Activated T-helper 1 cell treated with anti-CD3 and anti-CD28 coated beads, Interleukin-2, amount 50 U/mL, for 16 hours (primary cell): ENCODE measurements at places on chromosomes 7 and 10.

DNA sequence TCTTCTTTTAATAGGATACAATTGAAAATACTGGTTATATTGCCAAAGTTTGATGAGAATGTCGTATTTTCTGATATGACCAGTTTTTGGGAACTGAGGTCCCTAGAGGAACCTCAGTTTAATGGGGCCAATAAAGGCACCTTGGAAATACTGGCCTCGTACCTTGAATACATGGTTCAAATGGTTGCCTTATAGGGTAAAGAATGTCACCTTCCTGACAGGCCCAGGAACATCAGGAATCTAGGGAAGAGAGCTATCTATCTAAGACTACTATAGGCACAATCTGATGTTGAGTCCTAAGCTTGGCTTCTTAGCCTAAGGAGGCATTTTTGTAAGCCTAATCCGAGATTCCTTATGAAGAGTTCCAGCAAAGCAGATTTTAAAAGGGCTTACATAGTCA is 9.3 kb downstream of the SHTN1 start:
- DNase-seq, result no peak

DNA sequence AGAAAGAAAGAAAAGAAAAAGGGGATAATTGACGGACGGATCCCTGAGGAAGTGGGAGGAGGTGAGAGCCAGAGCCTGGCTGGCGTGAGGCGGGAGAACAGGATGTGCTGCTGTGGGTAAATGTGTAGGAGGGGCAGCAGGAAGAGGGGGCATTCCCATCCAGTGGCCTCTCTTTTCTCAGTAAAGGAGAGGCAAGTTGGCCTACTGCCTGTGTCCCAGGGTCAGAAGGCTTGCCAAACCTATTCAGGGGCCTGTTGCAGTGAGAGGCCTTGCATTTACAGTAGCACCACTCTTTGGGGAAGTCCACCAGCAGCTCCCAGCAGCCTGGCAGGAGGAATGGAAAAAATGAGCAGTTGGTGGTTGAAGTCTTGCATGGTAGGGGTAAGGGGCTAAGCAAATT is 26.6 kb upstream of the ASCC1 start:
- DNase-seq, result no peak

DNA sequence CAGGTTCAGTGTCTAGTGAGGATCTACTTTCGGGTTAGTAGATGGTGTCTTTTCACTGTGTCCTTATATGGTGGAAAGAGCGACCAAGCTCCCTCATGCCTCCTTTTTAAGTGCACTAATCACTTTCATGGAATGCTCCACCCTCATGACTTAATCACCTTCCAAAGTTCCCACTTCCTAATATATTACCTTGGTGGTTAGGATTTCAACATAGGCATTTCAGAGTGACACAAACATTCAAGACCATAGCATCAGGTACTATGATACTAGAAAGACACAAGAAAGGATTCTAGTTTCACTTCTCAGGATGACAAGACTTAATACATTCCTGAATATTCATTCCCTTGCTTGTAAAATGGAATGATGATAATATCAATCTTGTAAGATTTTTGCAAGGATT is 119.1 kb upstream of the FAM3C start:
- DNase-seq, result no peak

DNA sequence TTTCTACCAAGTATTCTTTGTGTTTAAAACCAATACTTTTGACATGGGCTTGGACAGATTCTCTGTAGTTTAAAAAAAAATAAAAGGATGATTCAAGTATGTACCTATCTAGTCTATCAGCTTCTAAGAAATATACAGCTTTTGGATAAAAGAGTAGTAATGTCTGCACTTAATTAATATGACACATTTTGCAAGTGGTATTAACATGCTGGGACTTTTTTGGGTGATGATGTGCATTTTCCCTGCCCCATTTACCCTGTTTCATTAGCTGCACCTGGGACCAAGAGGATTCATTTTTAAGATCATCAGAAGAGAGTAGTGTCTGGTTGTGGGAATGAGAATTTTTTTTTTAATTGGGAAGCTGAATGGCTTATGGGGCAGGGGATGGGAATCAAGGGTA is 236.2 kb upstream of the KLF14 start:
- DNase-seq, result no peak

- DNase-seq, result no peak
Observed at GRCh38 chr7:106071356-106071998, 40.6 kb downstream of the SYPL1 start.

DNA sequence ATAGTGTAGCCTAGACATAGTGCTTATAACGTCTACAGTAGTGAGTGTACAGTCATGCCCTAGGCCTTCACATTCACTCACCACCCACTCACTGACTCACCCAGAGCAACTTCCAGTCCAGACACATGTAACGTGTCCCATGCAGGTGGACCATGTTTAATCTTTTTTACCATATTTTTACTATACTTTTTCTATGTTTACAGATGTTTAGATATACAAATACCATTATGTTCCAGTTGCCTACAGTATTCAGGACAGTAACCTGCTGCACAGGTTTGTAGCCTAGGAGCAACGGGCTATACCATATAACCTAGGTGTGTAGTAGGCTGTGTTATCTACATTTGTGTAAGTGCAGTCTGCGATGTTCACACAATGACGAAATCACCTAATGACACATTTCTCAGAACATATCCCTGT is 11.0 kb downstream of the MPP7 start:
- peak; percentile 7 for DNase-seq

- DNase-seq, result no peak
Observed at GRCh38 chr10:35433851-35434426, 97.6 kb downstream of the CCNY start.

- no peak for DNase-seq
Observed at GRCh38 chr10:122285506-122286444, 14.7 kb downstream of the BTBD16 start.

GRCh38 chr10:29141761-29142160 is 147.1 kb upstream of the LYZL1 start:
- no peak for DNase-seq

DNA sequence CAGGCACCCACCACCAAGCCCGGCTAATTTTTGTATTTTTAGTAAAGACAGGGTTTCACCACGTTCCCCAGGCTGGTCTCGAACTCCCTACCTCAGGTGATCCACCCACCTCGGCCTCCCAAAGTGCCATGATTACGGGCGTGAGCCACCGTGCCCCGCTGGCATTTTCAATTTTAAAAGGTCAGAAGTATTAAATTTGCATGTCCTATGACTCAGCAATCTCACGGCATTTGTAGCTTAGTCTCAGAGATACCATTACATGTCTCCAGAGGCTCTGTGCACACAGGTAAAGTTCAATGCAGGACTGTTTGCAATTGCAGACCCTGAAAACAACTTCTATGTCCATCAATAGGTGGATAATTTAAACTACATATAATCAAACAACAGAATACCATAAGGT is 99.2 kb downstream of the DLG5 start:
- no peak for DNase-seq

DNA sequence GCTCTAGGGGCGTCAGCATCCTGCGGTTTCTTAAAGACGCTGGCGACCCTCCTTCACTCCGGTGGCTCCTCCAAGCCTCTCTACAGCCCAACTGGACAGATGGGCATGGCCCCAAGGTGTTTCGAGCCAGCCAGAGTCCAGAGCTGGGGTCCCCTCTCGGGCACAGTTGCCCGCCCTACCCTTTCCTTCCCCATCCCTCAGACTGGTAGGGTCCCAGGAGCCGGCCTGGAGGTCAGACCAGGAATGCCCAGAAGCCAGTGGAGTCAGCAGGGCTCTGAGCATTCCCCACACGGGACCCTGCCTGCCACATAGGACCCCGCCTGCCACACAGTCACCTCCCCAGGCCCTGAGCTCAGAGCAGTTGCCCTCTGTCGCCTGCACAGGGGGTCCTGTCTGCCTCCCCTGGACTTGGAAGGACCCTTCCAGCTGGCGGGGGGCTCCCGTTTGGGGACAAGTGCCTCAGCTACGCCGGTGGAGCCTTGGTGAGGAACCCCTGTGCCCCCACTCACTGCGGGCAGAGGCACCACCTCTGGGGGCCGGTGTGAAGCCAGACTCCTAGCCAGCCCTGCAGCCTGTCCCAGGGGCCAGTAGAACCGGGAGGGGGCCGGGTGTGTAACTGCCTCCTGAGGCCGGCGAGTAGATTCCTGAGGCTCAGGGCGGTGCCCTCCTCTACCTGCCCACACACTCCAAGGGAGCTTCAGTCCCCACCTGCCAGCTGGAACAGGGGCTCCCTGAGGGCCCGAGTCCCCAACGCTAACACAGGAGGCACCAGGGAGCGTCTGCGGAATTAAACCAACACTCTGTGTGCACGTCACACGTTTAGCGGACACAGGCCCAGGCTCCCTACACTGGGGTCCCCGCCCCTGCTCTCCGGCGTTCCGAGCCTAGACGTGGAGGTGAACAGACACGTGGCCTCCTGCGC is 19.4 kb upstream of the PDGFA start:
- no peak for DNase-seq

DNA sequence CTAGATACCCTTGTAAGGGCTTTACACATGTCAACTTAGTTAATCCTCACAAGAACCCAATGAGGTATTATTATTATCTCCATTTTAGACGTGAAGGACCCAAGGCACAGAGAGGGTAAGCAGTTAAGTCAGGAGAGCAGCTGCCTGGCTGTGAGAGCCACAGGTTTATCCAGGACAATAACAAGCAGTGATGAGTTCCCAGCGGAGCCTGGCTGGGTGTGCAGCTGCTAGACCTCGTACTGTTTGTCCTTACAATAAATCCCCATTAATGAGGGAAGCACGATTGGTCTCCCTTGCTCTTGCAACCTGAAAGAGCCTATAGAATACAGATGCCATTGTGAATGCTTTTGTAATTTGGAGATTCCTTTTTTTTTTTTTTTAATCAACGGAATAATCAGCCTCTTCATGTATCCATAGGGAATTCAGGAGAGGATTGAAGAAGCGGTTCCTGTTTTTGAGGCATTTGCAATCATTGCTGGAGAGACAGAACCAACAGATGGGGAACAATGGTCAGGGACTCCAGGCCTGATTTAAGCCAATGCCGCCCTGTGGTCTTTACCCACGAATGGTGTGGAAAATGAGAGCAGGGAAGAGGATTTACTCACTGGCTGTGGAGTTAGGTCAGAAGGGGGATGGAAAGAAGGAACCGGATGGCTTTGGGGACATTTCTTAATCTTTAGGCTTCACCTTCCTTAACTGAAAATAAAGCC is 12.3 kb upstream of the ASB4 start:
- DNase-seq, result no peak

DNA sequence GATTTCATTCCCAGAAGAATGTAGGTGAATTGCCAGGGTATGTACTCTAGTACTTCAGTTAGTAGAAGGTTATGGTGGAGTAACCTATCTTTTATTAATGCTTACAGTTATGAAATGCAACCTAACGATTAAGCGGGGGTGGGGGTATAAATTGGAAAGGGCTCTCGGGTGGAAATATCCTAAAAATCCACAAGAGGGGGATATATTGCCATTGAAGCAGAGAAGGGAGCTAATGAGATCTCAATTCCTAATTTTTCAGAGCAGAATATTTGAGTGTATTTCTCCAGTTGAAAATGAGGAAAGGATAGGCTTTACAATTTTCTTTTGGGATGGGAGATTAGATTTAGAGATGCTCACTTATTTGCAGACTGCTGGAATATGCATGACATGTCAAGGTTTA is 90.8 kb downstream of the DNAJB9 start:
- no peak for DNase-seq

DNA sequence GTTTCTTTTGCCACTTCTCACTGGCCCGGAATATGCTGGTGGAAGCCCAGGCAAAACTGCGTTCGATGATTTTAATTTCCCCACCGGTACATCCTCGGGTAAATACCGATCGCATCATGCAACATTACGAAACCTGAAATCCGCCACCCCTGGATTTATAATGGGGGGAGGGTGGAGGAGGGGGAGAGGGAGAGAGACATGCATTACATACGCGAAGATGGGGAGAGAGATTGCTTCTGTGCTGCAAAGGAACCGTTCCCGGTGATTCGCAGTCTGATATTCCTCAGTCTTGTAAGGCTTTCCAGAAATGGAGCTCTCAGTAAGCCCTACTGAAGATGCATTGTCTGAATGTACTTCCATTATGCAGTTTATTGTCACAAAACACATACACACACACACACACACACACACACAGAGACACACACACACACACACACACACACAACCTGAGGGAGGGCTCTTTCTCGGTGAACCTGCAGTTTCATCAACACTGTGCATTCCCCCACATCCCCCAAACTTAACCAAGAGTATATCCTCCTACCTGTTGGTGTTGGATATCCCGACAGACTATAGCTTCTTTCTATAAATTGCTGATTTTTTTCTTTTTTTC is 741 bp downstream of the GPR85 start:
- no peak for DNase-seq

- no peak for DNase-seq
Observed at GRCh38 chr7:88306590-88307048, at the start of gene STEAP4. Gene STEAP4, minus strand, starts transcription at chr7:88306894. Its CDS starts 22,625 bp downstream, at chr7:88284269.

GRCh38 chr7:88169717-88170320 is 50.0 kb downstream of the SRI start:
- DNase-seq, result no peak

DNA sequence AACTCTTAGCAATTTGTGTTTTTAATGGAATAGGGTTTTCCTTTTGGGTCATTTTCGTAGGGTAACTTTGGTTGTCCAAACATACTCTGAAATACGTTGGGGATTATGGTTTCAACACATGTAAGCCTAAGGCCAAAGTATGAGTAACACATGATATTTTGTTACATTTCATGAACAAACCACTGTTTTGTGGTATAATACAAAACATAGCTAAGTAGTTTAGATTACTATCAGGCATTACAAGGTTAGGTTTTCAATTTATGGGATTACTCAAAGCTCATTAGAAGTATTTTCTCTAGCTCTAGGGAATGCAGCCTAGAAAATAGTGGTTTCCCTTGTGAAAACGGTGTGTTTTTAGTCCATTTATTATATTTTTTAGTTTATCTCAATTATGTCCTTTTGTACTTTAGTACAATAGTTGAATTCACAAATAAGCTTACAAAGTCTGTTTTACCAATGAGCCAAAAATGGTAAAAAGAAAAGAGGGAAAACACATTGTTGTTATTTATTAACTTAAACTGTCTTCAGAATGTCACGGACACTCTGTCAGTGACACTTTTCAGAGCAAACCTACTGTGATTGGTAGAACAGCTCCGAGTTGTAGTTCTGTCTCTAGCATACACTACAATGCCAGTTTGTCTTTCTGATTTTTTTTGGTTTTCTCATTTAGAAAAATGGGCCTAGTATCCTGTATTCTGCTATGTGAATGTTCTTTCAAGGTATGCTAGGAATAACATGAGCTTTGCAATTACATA is 473.7 kb downstream of the SUGCT start:
- no peak for DNase-seq

DNA sequence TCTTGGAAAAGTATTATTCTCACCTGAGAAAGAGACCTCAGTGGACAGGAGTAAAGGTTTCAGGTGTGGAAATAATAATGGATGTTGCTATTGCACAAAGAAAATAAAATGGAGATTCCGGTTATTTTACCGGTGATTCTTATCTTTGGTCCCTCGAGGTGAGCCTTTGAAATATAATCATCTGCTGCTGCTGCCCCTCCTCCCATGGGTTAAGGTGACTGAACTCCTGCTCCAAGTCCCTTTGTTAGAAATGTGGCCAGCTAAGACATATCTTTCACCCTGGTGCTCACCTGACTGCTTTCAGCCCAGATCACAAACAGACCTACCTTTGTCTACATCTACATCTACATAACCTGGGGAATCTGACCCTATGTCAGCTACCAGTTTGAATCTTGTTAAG is 5.7 kb downstream of the CUBN start:
- no peak for DNase-seq

GRCh38 chr7:110051372-110051771 is 1039.6 kb upstream of the LRRN3 start:
- DNase-seq, result no peak

- DNase-seq, result no peak
Observed at GRCh38 chr10:131979821-131980270, 1.9 kb downstream of the BNIP3 start.

GRCh38 chr7:93196336-93196735 is 29.9 kb downstream of the HEPACAM2 start:
- no peak for DNase-seq
